Temporal lobe (tissue), 4 donors: ENCODE measurements at places on chromosomes 6 and 20. TPM values are rescaled to one million over a fixed set of nuclear protein-coding genes. Genes with fewer than 3 reads are reported as not detected.

Gene BEND6
- total RNA-seq: 14.5 TPM

Gene SLC17A3
- total RNA-seq: not detected

Gene NEDD9
- 31.7 TPM for total RNA-seq

Gene FAM83B
- total RNA-seq: 0.49 TPM

Gene SNPH
- total RNA-seq: 13.5 TPM

Gene ZNF217
- 5.2 TPM for total RNA-seq

Gene KLHDC3
- total RNA-seq: 97.4 TPM

Gene CEBPB
- 2.0 TPM for total RNA-seq

Gene TSBP1
- not detected for total RNA-seq

Gene BPI
- total RNA-seq: 0.25 TPM

Gene LATS1
- total RNA-seq: 36.9 TPM

Gene PI3
- total RNA-seq: not detected
